Umbilical cord (tissue), 2 donors: ENCODE measurements at places on chromosomes 3 and 15. TPM values are rescaled to one million over a fixed set of nuclear protein-coding genes. Genes with fewer than 3 reads are reported as not detected.

DNA sequence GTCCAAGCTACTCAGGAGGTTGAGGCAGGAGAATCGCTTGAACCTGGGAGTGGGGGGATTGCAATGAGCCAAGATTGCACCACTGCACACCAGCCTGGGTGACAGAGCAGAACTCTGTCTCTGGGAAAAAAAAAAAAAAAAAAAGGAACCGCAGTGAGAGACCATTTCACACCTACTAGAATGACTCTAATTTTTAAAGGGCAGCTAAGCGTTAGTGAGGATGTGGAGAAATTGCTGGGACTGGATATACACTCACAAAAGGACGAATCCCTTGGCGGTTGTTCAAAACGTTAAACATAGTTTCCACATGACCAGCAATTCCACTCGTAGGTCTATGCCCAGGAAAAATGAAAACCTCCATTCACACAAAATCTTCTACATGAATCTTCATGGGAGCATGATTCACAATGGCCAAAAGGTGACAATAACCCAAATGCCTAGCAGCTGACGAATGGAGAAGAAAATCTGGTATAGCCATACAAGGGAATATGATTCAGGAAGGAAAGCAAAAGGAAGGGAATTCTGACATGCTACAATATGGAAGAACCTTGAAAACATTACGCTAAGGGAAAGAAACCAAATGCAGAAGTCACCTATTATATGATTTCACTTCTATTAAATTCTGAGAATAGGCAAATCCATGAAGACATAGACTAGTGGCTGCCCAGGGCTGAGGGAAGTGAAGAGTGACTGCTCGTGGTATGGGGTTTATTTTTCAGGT lies 127.0 kb downstream of the CHSY1 start:
- no peak for DNase-seq

GRCh38 chr3:12479919-12480427 lies 4.3 kb upstream of the TSEN2 start:
- DNase-seq, result no peak

The PLSCR5 gene
- 6.0 TPM for total RNA-seq

GRCh38 chr15:101372149-101372577 lies 77.1 kb upstream of the SNRPA1 start:
- DNase-seq, result peak; percentile 13

- no peak for DNase-seq
Measured at GRCh38 chr3:79869461-79870312, 101.9 kb upstream of the ROBO1 start.

The BLM gene
- total RNA-seq, result 4.1 TPM
